AG04450 (cell line): ENCODE measurements at places on chromosomes 3 and 15. TPM values are rescaled to one million over a fixed set of nuclear protein-coding genes. Genes with fewer than 3 reads are reported as not detected.

DNA sequence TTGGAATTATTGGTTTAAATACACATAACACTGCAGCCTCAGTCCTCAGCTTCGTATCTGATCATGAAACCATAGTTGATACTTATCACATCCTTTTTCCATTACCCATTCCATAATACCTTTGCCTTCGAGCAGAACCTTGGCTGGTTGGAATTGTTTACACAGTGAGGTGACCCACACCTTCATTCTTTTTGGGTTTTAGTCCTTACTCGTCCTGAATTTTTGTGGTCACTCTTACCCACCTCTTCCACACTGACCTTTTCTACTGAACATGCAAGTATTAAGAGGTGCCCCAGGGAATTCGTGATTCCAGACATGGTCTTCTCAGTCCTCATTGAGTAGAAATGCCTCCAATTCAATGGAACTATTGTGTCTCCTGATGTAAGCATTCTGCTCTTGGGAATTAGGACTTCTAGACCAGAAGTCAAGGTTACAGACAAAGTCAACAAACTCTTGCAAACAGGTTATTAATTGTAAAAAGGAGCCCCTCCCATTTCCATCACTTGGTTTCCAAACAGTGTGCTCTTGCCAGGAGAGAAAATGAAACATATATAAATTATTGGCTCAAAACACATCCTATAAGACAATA, 37.7 kb downstream of the SCN11A start:
- no peak for DNase-seq

DNA sequence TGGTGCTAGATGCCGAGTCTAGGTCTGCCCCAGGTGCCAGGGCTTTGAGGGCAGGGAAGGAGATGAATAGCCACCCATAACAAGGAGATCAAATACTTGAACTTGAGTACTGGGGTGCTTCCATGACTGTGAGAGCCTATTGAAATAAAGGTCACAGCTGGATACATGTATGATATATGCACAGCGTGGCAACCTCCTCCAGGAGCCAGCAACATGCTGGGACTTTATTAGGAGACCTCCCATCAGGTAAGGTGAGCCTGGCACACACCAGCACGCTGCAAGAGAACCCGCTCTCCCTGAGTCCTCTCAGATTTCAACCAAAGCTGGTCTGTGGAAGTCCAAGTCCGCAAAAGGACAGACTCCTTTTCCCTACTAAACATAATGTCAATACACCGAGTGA, 10.5 kb upstream of the HES1 start:
- no peak for DNase-seq

- DNase-seq = no peak
Measured at GRCh38 chr3:178907081-178907480, 164.5 kb downstream of the ZMAT3 start.

DNA sequence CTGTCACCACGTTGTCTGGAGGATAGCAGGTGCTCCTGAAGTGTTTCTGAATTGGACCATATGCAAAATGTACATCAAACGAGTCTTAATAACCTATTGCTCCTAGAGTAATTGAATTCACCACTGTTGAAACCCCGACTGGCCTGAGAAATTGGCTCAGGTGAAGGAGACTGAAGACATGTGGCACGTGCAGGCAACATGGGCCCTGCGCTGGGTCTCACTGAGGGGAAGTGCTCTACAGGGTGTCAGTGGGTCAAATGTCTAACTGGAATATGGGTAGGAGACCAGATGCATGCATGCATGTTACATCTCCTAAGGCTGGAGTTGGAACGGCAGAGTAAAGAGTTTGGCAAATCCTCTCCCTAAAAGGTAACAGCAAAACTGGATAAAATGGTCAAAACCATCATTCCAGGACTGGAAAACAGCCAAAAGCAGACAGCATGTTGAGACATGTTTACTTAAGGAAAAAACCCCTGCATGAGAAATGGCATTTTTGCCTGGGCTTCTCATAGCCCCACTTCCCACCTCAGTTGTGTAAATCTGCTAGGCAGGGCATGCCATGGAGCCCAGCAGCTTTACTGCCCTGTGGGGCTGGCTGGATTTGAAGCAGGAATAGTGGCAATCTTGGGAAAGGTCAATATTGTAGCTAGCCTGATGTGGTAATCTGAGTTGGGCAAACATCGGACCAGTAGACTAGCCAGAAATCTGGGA, 131.3 kb downstream of the TJP1 start:
- no peak for DNase-seq

DNA sequence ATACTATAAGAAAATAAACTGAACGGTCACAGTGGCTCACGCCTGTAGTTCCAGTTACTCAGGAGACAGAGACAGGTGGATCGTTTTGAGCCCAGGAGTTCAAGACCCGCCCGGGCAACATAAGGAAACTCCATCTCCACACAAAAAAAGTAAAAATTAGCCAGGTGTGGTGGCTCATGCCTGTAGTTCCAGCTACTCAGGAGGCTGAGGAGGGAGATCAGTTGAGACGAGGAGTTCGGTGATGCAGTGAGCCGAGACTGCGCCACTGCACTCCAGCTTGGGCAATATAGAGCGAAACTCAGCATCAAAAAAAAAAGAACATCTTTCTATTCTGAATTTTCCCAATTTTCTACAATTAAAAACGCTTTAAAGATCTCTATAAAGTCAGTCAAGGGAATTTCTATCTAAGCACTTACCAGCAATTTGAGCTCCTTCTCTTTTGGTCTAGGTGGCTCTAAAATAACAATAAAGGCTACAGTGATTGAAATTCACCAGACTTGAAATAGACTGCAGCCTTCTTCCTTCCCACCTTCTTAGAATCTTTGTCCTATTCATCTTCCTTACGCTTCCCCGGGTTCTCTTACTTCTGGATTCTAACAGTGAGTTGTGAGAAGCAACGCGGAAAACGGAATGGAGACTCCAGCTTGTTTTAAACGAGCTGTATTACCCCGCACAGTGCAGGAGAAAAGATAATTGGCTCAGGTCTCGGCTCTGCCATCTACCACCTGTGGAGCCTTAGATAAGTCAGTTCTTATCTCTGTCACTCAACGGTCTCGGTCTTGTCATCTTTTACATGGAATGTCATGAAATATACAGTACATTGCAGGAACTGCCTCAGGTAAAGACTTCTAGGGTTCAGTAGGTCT, 812 bp upstream of the SEC62 start:
- DNase-seq = no peak

GRCh38 chr15:101035611-101036010, 116.5 kb downstream of the LRRK1 start:
- no peak for DNase-seq

DNA sequence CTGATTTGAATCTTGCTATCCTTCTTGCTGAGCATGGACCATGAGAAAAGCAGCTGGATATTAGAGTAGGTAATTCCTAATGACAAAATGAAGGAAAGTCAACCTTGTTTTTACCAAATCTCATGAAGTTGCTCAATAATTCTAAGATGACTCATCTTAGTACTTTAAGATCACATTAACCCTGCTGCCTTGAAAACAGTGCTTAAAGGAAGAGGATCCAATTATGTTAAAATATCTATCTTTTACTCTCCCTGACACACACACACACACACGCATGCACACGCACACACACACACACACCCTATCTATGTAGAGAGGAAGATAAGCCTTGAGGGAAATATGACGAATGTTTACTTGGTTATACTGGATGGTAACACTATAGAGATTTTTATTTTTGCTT, 16.0 kb upstream of the MYO1E start:
- DNase-seq = no peak

DNA sequence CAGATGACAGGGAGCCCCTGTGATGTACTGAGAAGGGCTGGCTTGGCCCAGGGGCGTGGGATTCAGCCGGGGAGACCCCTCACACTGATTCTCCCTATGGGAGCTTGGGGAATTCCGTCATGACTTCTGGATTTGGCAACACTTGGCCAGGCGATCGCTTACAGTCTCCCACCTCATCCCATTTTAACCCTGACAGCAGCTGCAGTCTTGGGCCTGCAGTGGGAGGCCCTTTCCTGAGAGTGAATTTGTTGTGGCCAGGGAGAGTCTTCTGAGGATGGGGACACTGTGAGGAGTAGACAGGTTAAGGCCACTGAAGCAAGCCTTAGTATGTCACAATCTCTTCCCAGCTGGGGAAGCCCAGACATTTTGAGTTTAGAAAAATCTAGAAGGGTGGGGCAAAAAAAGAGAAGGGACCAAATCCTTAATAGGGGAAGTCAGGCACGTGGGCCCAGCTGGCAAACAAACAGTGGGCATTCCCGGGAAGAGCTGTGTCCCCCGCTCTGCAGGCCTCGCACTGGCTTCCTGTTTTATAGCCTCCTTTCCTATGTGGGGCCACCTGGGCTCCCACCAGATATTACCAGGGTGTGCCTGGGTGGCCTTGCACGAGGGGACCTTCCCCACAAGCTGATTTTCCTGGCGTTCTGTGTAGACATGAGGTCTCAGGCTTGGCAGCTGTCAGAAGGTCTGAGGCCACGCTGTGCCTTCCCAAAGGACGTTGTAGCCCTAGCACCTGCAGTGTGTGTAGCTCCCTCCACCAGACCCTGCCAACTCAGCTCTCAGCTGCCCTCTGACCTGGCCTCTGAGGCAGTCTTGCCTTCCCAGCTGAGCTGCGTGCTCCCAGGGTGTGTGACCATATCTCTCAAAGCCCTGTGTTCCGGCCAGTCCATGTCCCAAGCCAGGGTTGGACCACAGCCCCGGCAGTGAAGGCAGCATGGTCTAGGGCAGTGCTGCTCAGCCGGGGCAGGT, 64.5 kb downstream of the FEM1B start:
- DNase-seq = no peak

DNA sequence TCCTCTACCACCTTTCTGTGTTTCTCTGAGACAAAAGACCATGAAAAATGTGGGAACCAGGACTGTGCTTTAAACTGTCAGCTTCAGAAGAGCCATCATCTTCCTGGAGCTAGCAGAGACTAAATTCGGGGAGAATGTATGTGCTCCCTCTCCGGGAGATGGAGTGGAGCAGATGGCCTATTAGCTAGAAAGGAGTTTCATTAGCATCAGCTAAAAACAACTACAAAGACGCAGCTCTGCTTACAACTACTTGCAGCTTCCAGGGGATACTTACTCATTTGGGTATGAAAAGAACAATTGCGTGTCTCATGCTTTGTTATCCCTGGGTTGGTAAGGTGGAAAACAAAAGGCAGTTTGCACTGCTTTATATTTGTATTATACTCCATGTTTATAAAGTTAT, 159.6 kb downstream of the MFSD1 start:
- no peak for DNase-seq

- no peak for DNase-seq
Measured at GRCh38 chr3:157631478-157631877, 128.3 kb upstream of the VEPH1 start.

DNA sequence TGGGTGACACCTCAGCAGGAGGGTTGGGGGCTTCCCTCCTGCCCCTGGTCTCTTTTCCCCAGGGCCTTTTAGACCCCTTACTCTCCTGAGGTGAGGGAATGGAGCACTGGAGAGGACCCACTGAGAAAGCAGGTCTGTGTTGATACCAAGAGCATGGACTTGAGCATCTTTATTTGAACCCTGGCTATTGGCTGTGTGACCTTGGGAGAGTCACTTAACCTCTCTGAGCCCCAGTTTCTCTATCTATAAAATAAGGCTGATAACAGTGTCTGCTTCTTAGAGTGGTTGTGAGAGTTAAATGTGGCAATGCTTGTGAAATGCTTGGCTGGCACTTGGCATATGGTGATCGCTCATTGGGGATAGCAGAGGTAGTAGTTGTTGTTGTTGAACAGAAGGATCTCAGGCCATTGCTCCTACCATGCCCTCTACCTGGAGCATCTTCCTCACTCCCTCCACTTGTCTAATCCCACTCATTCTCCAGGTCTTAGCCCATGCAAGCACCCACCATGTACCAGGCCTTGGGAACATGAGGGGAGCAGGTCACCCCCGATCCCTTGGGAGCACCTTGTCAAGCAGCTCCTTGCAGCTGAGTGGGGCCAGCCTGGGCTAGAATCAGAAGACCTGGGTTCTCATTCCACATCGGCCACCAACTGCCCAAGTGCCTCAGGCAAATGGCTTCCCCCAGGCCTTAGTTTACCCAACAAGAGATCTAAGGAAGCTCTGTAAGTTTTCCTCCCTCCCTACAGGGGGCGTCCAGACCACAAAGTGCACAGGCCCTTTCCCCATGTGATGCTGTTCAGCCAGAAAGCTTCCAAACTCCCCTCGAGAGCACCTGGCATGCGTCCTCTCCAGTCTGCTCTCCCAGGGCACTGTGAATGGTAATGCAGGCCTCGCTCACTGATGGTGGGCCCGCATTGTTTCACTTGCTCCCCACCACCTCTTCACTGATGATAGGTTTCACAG, 96.7 kb downstream of the LSM3 start:
- DNase-seq = no peak

The DNASE1L3 gene
- polyA plus RNA-seq = not detected in 2 replicates

The EXD1 gene
- polyA plus RNA-seq = not detected in 2 replicates

The FAM81A gene
- polyA plus RNA-seq = not detected in 2 replicates

The SEC62 gene
- polyA plus RNA-seq = 78.8 and 109 TPM in 2 replicates

The SLCO2A1 gene
- 1.6 and 1.7 TPM in 2 replicates for polyA plus RNA-seq

The REC114 gene
- not detected in 2 replicates for polyA plus RNA-seq

The FSIP1 gene
- 0.43 and 0.45 TPM in 2 replicates for polyA plus RNA-seq

The HIGD2B gene
- not detected in 2 replicates for polyA plus RNA-seq

The BDH1 gene
- 6.1 and 6.6 TPM in 2 replicates for polyA plus RNA-seq

The BNC1 gene
- 2.2 and 2.6 TPM in 2 replicates for polyA plus RNA-seq

The WWTR1 gene
- polyA plus RNA-seq = 161 and 164 TPM in 2 replicates

The CLDN1 gene
- polyA plus RNA-seq = 9.6 and 9.8 TPM in 2 replicates
